ENCODE measurements at places on chromosomes 7 and 10.

DNA sequence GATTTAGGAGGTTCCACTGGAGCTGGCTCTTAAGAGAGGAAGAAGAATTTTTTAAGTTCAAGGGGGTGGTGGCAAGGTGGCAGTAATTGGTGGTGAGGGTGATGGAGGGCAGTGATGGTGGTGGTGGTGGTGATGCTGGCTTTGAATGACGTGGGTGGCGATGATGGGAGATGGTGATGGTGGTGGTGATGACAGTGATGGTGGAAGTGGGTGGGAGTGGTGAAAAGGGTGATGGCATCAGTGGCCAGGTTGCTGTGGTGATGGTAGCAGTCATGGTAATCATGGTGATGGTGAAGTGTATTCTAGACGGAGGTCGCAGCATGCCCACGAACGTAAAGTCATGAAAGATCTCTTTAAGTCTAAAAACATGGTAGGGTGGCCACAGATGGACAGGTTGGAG lies 197.3 kb downstream of the PTEN start:
- no peak for DNase-seq

GRCh38 chr10:90856261-90856660 lies 1.6 kb downstream of the HTR7 start:
- DNase-seq, result no peak

DNA sequence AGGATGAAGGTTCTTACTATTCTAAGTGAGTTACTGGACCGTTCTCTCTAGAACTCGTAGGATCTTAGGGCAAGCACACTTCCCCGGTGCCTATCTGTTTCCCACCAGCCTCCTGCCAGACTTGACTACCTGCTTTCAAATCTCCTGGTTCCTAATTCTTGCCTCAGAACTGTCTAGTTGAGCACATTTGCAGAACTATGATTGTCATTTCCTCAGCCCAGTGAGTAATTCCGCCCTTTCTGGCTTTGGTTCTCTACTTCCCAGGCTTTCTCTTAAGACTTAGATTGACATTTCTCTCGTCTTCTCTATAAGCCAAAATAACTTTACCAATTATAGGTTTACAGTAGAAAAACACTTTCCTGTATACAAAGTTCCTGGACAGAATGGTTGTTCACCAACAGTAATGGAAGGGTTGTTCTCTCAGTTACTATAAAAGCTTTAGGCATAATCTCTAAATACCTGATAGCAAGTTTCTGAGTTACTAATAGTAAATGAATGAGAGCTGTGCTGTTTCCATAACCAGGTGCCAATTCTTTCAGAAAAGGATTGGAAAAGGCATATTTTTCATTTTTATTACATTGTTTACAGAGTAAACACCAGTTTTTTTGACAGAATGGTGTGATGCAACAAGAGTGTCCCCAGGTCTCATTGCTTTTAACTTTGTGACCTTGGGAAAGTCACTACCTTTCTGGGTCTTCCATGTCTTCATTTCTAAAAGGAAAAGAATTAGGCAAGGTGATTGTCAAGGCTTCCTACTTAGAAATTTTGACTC lies 41.1 kb downstream of the PLEKHA8 start:
- no peak for DNase-seq

DNA sequence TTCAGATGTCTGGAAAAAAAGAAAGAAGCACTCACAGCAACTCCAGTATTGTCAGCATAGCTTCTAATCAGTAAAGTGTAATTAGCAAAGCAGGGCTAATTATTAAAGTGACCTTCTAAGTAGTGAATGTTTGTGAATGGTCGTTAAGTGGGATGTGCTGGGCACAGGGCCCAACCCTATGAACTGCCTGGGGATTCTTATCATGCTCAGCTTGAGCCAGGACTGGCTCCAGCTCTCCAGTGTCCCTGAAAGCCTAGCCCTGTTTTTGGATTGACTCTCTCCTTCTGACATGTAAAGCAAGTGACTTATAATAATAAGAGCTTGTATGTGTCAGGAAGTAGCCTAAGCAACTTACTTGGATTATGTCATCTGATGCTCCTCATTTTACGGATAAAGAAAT lies 9.5 kb upstream of the TBX20 start:
- DNase-seq, result no peak

DNA sequence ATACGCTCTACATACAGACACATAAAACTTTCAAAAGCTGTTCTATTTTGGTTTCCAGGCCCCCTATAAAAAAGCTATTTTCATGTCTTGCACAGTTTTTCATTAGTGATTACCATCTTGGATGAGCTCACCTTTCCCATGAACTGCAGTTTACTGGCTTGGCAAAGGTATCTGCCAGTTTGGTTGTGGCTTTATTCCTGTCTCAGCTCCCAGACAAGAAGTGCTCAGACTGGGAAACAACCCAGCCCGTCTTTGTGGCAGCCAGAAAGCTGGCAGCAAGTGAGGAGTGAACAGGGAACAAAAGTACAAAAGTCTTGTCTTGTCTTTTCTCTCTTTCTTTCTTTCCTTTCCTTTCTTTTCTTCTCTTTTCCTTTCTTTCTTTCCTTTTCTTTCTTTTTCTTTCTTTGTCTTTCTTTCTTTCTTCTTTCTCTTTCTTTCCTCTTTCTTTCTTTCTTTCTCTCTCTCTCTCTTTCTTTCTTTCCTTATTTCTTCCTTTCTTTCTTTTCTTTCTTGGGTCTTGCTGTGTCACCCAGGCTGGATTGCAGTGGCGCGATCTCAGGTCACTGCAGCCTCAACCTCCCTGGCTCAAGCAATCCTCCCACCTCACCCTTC lies 138.8 kb downstream of the CFAP58 start:
- no peak for DNase-seq

DNA sequence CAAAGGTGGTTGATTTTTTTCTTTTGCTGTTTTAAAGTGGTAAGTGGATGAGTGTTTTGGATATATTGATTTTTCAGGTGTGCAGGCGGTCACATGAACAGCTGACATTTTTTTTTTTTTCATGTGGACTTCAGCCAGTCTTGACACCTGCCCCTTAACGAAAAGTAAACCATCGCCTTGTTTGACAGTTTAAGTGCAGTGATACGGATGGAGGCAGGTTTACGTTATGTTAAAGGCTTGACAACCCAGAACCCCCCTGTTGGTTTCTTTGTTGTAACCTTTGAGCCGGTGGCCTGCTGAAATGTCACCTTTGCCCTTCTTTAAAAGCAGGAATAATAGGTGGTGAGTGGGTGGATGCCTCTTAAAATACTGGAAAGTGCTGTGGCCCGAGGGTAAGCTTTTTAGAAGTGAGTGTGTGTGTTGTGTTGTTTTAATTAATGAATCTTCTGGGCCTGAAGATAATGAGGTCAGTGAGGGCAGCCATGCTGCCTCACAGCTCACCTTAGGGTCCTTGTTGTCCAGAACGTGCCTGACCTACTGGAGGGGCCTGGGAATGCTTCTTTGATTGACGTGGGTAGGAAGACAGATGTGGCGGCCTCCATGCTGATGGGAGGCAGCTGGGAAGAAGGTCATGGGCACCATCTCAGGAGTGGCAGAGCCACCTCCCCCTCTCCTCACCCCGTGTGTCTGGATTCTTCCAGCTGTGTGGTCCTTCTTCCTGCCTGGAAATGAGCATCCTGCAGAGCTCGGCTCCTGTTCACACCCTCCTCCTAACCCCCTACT lies 69.8 kb downstream of the TCF7L2 start:
- DNase-seq, result peak; percentile 9

DNA sequence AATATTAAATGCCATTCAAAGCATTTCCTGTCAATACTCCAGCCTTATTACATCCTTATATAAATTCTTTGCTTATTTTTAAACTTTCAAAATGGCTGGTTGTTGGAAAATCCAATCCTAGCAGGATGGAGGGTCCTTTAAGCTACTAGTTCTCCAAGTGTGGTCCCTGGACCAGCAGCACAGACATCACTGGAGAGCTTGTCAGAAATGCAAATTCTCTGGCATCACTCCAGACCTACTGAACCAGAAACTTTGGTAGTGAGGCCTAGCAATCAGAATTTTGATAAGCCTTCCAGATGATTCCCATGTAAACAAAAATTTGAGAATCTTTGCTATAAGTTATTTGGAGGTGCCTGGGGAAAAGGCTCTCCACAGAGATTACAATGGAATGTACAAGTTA lies 43.8 kb downstream of the CALCR start:
- no peak for DNase-seq

DNA sequence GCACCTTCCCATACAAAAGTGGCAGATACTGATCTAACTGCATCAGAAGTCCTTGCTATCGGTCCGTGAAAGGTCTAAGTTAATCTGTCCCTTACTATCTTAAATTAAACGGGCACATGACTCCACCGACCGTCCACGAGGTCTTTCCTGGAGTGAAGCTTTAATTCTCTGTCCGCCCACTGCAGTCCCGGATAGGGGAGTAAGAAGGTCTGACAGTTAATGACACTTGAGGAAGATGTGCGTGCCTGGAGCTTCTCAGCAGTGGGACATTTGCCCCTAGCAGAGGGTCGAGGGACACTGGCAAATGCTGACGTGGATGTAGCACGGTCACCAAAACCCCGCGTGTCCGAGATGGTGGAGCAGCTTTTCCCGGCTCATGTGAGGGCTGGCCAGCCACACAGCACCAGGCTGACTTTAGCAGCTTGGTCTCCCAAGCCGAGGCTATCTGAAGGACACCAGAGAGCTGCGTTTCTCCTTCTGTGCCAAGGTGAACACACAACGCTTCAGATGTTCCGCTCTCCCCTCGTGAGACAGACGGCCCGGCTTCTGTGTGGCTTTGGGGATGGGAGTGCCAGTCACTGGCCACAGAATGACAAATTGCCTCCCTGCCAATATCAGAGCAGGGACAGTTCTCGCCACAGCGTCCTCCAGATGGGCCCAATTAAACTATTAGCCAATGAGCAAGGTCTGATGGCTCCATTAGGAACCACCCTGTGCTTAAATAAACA lies 86.6 kb downstream of the ADARB2 start:
- no peak for DNase-seq

DNA sequence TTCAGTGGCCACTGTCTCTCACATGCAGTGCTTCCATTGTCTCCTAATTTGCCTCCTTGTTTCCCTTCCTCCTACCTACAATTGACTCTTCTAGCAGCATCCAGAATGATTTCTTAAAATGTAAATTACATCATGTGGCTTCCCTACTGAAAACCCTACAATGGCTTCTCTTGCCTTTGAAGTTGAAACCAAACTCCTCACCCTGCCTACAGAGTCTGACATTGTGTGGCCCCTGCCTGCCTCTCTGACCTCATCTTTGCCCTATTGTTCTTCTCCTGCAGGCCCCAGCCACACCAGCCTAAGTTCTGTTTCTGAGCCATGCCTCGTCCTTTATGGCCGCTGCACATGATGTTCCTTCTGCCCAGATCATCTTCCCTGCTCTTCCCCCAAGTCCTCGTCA lies 35.8 kb upstream of the CDK1 start:
- no peak for DNase-seq

DNA sequence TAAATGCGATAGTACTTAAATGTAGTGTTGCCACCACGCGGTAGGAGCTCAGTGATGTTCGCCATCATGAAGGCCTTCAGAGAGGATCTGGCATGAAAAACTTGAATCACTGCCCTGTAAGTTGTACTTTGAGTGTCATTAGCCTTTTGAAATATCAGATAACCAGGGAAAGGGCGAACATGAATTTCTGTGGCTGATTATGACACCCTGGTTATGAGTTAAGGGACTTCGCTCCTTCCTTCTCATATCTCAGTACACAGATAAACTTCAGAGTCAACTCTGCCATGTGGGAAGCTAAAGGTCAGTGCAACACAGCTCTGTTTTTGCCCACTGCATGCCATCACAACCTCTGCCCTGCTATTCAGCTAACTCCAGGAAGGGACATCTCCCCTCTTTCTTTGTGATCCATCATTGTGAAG lies 8.9 kb upstream of the ACSL5 start:
- no peak for DNase-seq

DNA sequence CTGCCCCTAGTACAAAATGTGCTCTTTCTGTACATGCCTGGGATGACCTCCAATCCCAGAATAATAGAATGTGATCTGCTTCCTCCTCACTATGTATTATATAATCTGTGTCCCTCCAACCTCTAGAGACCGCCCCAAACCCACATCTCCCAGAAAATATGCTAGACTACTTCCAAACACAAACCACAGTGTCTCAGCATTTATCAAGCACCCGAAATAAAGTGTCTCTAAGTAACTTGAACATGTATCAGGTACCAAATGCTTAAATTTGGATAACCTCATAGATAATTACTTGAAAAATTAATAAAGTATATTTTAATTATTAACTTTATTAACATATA lies 16.1 kb downstream of the LYZL1 start:
- DNase-seq, result no peak

GRCh38 chr10:47259466-47259865 lies 40.5 kb upstream of the GDF10 start:
- DNase-seq, result no peak

DNA sequence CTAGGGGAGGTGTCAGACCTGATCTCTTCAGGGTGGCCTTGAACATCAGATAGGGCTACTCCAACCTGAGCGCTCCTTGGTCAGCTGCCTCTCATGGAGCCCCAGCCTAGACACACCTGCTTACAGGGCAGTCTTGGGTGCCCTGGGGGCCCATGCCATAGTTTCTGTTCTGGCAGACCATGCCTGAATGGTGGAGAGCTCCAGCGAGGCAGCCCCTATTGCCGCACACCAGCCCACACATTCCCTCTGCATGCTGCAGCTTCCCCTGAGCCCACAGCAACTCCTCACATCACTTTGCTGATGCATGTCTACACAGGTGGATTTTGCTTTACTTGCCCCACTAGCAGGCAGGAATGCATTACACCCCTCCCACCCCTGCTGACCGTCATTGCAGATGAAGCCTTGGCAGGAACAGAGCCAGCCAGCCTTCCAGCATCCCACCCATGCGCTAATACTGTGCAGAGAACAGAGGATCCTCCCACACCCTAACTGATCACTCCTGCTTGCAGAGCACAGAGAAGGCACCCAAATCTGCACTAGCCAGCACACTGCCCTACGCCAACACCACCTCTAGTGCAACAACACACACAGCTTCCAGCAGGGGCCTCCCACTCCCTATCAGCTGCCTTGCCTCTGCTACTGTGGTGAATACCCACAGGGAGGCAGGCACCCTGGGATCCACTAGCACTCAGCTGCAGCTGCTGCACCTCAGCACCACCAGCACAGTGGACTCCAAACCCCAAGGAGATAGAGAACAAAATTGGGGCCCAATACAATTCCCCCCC lies 43.0 kb upstream of the GRM3 start:
- DNase-seq, result no peak

DNA sequence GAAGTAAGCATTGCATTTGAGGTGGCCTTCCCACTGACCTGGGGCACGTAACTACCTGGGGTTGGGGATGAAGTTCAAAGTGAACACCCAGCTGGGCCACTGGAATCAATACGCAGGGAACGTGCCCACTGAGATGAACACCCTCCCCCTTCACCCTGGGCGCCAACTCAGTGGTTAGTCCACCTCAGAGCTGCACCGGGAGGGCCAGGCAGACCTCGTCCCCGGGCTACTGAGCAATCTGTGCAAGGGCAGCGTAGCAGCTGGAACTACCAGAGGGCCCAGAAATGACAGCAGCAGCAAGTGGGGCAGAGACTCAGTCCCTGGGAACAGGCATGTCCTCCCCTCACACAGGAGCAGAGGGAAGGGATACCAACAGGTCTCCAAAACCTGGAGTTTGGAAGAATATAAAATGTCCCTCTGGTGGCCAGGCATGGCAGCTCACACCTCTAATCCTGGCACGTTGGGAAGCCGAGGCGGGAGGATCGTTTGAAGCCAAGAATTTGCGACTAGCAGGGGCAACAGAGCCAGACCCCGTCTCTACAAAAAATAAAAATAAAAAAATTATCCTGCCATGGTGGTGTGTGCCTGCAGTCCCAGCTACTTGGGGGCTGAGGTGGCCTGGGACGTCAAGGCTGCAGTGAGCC lies 143.9 kb downstream of the SH3PXD2A start:
- DNase-seq, result no peak

- no peak for DNase-seq
These were observed 73.7 kb upstream of the ODAD2 start for GRCh38 chr10:28072573-28072972.

- no peak for DNase-seq
These were observed 18.1 kb upstream of the CAMK2G start for GRCh38 chr10:73892310-73893030.

Measured in SHP77 treated with DMSO at 0.1 percent for 48 hours (cell line).